PC-9 (cell line): ENCODE measurements at places on chromosomes 12 and 14. TPM values are rescaled to one million over a fixed set of nuclear protein-coding genes. Genes with fewer than 3 reads are reported as not detected.

Gene ABHD12B
- total RNA-seq = not detected in 2 replicates

Gene CLEC2B
- total RNA-seq = 3.4 and 3.9 TPM in 2 replicates

Gene TRMT61A
- total RNA-seq = 22.5 and 25.9 TPM in 2 replicates

DNA sequence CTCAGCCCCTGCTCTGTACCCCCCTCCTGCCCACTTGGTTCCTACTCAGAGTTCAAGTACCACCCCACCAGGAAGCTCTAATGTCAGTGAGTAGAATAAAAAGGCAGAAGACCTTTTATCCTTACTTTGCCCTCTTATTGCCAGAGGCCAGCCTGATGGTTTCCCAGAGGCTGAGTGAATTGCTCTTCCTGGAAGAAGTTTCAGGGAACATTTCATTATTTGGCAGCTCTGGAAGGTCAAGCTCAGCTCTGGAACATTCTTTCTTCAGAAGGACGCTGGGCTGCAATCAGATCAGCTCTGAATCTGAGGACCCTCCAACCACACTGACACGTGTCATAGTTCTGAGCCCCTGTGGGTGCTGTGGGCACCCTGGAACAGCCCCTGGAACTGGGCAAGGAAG is 188.9 kb downstream of the ETV6 start:
- H3K36me3 ChIP-seq = 0 out of 2 replicates have a peak, but pooled peaks cover 10% of the 10 kb centered on the region
- peaks cover 22% of the 10 kb centered on the region for H3K4me1 ChIP-seq
- no peak for DNase-seq
- H3K4me3 ChIP-seq = no peak overlapping the region
- H3K27me3 ChIP-seq = no peaks in the 10 kb centered on the region
- no peak overlapping the region for H3K27ac ChIP-seq

DNA sequence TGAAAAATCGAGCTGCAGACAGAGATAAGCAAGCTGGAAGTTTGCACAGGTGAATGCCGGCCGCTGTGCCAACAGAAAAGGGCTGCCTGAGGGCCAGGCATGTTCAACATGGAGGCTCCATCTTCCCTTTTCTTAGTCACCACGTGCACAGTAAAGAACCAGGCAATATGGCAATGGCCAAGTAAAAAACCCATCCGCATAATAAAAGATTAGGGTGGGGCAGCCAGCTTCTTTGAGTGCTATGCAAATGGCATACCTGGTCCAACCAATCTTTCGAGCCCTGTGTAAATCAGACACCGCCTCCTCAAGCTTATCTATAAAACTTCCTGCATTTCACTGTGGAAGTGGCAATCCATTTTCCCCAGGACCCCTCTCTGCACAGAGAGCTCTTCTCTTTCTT is 16.7 kb downstream of the PNP start:
- no peak overlapping the region for H3K4me3 ChIP-seq
- peaks cover 12% of the 10 kb centered on the region for H3K4me1 ChIP-seq
- DNase-seq = no peak

DNA sequence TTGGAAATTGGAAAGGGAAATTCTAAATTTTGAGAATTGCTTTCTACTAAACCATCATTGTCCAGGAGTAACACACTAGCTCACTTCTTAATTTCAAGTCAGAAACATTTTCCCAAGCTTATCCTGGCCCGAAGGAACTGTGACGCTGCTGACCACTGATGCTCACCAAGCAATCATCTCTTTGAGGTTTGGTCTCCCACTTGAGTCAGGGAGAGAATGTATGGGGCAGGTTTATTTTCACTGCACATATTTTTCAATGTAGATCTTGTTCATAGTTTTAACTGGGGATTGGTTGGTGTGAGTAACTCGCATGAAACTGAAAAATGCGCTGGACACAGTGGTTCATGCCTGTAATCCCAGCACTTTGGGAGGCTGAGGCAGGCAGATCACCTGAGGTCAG is 12.9 kb upstream of the RNASE10 start:
- H3K4me3 ChIP-seq = no peak overlapping the region
- no peak for DNase-seq
- H3K4me1 ChIP-seq = peaks cover 22% of the 10 kb centered on the region
- no peak overlapping the region for H3K27ac ChIP-seq
- H3K27me3 ChIP-seq = no peaks in the 10 kb centered on the region

DNA sequence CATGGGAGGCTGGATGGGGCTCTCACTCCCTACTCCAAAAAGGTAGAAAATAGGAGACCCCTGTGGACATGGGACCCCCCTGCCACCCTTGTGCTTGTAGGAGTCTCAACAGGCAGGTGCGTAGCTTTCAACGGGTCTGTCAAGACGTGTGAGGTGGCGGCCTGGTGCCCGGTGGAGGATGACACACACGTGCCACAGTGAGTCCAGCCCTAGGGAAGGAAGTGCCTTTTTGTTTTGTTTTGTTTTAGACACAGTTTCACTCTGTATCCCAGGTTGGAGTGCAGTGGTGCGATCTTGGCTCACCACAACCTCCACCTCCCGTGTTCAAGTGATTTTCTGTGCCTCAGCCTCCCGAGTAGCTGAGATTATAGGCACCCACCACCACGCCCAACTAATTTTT is 12.9 kb downstream of the P2RX4 start:
- H3K36me3 ChIP-seq = no peaks in the 10 kb centered on the region
- DNase-seq = no peak
- H3K4me1 ChIP-seq = peaks cover 19% of the 10 kb centered on the region
- H3K27me3 ChIP-seq = no peaks in the 10 kb centered on the region
- no peak overlapping the region for H3K4me3 ChIP-seq

DNA sequence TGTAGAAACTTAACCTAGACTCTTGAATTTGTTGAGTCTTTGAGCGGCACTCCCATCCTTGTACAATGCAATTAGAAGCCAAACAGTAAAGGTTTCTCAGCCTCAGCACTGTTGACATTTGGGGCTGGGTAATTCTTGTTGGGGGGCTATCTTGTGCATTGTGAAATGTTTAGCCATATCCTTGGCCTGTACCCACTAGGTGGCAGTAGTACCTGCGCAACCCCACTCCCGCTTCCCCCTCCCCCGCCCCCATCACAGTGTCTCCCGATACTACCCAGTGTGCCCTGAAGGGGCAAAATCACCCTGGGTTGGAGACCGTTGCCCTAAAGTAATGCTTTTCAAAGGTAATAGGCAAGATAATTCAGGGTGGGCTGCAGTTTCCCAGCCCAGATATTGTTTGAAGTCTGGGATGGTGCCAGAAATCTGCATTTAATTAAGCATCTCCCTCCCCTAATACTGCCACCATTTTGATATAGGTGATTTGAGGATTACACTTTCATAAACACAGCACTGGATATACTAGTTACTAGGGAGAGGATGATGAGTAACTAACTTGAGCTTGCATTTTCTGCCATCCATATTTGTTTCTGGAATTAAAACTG is 1.8 kb downstream of the COX6A1 start:
- no peak overlapping the region for H3K27ac ChIP-seq
- no peak overlapping the region for H3K4me3 ChIP-seq
- DNase-seq = peak; percentile 36
